Activated CD4-positive, alpha-beta T cell treated with anti-CD3 and anti-CD28 coated beads, Interleukin-2, amount 50 U/mL, for 4 hours (primary cell): ENCODE measurements at places on chromosomes 2 and 18.

- DNase-seq = no peak
Observed at GRCh38 chr2:68819556-68819955, 51.6 kb downstream of the BMP10 start.

- DNase-seq = no peak
Observed at GRCh38 chr18:56795381-56795780, 144.2 kb downstream of the WDR7 start.

- no peak for DNase-seq
Observed at GRCh38 chr18:7618891-7619442, 51.9 kb downstream of the PTPRM start.

DNA sequence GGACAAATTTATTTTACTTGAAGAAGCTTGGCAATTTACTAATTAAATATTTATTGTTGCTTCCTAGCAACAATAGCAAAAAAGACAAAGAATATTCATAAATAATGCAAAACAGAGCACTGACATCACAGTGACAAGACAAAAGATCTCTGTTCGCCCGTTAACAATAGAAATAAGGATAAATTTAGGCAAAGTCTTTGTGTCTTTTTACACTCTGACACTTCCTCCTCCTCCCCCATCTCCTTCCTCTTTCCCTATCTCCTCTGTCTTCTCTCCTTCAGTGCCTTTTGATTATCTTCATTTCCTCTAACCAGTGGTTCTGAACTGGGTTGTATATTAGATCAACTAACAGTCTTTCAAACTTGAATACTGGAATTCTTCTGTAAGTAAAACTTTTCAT lies 808.4 kb downstream of the ERBB4 start:
- no peak for DNase-seq

GRCh38 chr18:2655954-2656236 lies 369 bp downstream of the SMCHD1 start:
- no peak for DNase-seq

GRCh38 chr2:3272761-3273160 lies 104.9 kb downstream of the EIPR1 start:
- no peak for DNase-seq

DNA sequence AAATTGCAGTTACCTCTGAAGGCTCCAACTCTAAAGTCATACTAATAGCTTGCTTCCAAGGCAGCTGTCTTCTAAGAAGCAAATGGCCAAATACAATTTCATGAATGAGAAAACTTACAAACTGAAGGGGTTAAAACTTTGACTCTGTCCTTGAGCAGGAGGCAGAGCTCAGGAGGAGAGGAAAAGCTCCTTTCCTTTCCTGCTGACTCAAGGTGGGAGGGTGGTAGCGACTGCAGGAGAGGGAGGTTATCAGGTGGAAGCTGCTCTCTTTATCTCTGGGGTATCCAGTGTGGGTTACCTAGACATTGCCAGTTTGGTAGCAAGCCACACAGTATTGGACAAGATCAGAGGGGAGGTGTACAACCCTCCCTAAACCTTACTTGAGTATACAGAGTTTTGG lies 2.7 kb upstream of the EFEMP1 start:
- DNase-seq = no peak

GRCh38 chr2:32379352-32379751 lies 22.5 kb downstream of the BIRC6 start:
- DNase-seq = no peak

GRCh38 chr18:7743256-7743655 lies 176.1 kb downstream of the PTPRM start:
- DNase-seq = no peak

DNA sequence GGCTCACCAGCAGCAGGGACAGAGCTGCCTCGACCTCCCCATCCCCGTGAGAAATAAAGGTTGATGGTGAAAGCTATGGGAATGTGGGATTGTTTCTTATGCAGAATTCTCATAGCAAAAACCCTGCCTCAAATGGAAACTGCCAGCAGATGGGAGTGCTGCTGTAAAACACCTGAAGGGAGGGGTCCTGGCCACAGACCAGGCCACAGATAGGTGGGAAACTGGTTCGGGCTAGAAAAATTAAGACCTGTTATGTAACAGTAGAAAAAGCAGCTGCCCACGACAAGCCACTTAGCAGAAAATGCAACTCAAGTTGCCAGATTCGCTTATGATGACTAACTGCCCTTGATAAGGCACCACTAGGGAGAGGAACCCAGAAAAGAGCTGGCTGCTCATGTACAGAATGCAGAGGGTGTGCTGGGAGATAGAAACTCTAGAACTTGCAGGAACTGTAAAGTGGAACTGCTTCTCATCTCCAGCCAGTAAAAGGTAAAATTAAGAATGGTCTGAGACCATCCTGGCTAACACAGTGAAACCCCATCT lies 114.5 kb upstream of the SALL3 start:
- DNase-seq = no peak
